ENCODE measurements at places on chromosomes 4 and X. TPM values are rescaled to one million over a fixed set of nuclear protein-coding genes. Genes with fewer than 3 reads are reported as not detected.

GRCh38 chrX:129791961-129792570, 12.3 kb downstream of the SASH3 start:
- no peak for DNase-seq

DNA sequence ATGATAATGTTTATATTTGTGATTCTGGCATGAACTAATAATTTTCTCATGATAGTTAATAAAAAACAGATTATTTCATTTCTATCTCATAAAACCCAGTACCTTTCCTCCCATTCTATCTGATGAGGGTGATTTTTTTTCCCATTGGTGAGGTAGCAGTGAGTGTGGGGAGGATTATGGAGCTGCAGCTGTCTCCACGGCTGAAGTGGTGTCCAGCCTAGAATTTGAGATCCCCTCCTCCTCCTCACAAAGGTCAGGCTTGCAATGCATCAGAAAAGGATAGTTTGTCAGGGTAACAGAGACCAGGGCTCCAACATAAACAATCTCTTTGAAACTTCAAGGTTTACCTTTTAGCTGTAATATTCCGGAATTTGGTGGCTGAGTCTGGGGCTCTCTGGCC, 60.9 kb downstream of the C4orf51 start:
- DNase-seq: no peak

- no peak for DNase-seq
These were observed 9.1 kb upstream of the SLC25A5 start for GRCh38 chrX:119459181-119459580.

- DNase-seq: no peak
These were observed 10.2 kb downstream of the SOD3 start for GRCh38 chr4:24805566-24805965.

SPANXN3 gene
- total RNA-seq: not detected

GRCh38 chr4:121913667-121914066, 38.2 kb downstream of the TRPC3 start:
- no peak for DNase-seq

- DNase-seq: no peak
These were observed 8.1 kb upstream of the SLC25A6 start for GRCh38 chrX:1400049-1400448.

- DNase-seq: no peak
These were observed 71.9 kb upstream of the MAGEB10 start for GRCh38 chrX:27735914-27736313.

HSFX2 gene
- not detected for total RNA-seq

GRCh38 chrX:141185366-141185765, 8.4 kb upstream of the LDOC1 start:
- no peak for DNase-seq

DNA sequence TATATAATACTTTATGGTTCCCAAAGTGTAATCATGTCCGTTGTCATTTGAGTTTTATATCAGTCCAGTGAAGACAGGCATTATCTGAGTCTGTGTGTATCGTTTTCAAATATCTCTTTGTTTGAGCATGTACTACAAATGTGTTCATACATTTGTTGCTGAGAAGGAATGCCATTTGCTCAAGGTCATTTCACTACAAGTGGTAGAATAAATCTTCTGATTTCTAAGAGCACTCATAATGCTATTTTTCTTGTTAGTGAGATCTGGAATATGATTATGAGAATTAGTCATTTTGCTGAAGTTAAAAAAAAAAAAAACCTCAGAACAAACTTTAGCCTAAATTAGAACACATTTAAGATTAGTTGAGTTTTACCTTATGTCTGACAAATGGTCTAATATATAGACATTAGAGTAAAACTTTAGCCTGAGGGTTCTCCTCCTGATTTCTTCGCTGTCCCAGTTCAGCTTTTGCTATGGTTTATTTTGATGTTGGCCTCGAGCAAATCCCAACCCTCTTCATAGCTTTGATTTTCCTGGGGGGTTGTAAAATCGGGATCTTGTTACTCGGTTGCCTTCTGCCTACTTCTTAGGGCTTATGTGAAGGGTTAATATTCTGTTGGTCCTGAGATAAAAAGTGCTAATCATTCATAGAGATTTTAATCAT, 87.1 kb downstream of the TMEM131L start:
- DNase-seq: no peak

DNA sequence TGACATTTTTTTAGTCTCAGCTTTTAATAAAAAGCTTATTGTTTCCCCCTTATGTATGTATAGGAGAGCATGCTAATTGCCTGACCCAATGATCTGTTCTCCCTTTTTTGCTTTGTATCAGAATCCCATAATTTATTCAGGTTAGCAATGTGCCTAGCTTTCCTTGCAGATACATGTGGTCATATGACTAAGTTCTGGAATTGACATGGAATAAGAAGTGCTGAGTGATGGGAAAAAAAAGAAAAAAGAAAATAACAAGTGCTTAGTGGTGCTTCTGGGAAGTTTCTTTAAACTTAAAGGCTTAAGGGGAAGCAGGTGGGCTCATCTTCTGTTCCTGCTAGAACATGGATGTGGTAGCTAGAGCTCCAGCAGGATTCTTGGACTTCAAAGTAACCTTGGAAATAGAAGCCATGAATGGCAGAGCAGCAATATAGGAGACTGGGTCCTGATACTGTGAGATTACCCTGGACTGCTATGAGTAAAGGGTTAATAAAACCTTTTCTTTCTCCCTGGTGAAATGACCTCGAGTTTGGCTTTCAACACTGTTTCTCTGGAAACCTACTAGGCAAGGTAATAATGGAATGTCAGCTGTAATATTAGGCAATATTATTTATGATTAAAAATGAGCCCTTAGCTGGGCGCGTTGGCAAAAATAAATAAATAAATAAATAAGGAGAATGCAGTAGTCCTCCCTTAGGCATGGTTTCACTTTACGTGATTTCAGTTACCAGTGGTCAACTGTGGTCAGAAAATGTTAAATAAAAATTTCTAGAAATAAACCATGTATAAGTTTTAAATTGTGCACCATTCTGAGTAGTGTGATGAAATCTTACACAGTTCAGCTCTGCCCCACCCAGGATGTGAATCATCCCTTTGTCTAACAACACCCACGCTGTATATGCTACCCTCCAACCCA, 16.7 kb upstream of the RBM41 start:
- DNase-seq: peak; percentile 14
